ENCODE measurements at places on chromosomes 6 and 20. TPM values are rescaled to one million over a fixed set of nuclear protein-coding genes. Genes with fewer than 3 reads are reported as not detected.

Gene DUSP15
- total RNA-seq = 26.9 TPM

Gene RRAGD
- total RNA-seq = 5.6 TPM

Gene PRDM13
- total RNA-seq = 0.07 TPM

Gene PNLDC1
- total RNA-seq = 0.24 TPM

Gene C6orf141
- total RNA-seq = not detected

Gene ATAT1
- total RNA-seq = 10.3 TPM

Gene HLA-A
- 1,592 TPM for total RNA-seq

Gene GPLD1
- 7.3 TPM for total RNA-seq

Gene ADGRF1
- not detected for total RNA-seq

Gene HCRTR2
- total RNA-seq = not detected

Gene TGM2
- 20.8 TPM for total RNA-seq

Gene TUBB2A
- 3.3 TPM for total RNA-seq

Gene BMP7
- not detected for total RNA-seq

Gene HTR1E
- not detected for total RNA-seq

GRCh38 chr20:39004508-39004907 lies 42.4 kb downstream of the DHX35 start:
- no peak for DNase-seq
- peaks cover 79% of the 10 kb centered on the region for H3K36me3 ChIP-seq
- H3K4me1 ChIP-seq = no peaks in the 10 kb centered on the region
- H3K27me3 ChIP-seq = no peaks in the 10 kb centered on the region
- H3K4me3 ChIP-seq = no peak overlapping the region

DNA sequence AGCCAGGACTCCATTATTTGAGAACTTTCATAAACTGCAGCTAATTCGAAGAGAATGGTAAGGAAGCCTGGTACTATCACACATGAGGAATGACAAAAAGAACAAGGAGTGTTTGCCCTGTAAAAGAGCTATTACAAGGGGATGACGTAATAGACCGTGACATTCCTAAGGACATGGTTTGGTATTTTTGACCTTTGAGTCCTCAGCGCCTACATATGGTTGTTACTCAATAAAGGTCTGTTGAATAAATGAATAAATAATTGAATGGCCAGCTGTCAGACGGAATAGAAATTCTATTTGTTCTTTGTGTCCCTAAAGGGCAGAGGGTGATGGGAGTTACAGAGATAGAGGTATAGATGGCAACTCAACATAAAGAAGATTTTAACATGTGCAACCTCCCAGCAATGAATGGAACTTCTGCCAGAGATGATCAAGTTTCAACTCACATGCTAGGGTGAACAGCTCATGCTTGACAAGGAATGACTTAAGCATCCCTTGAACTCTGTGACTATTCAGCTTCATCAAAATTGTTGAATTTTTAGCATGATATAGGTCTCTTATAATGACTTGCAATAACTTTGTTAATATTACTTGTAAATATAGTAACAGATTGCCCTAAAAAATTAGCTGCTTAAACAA lies 115.4 kb downstream of the TENT5A start:
- H3K27me3 ChIP-seq = no peaks in the 10 kb centered on the region
- no peak overlapping the region for H3K27ac ChIP-seq
- DNase-seq = no peak
- H3K4me1 ChIP-seq = no peaks in the 10 kb centered on the region
- no peak overlapping the region for H3K4me3 ChIP-seq
- H3K36me3 ChIP-seq = no peaks in the 10 kb centered on the region

DNA sequence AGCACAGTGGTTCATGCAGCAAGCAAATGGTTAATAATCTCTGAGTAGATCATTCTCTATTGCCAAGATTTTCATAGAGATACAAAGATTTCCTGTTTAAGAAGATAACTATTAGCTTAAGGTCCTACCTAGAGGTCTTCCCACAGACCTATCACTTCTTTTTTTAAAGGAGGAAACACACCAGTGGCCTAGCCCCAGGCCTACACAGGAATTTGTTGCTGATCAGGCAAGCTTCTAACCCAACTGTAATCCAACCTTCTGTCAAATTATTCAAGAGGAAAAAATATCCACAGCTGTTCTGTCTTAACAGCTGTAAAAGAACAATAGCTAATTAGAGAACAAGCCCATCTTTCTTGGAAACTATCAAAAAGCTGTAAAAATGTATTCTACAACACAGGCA lies 332.8 kb downstream of the BTBD9 start:
- peaks cover 26% of the 10 kb centered on the region for H3K4me1 ChIP-seq
- no peak overlapping the region for H3K27ac ChIP-seq
- H3K36me3 ChIP-seq = no peaks in the 10 kb centered on the region
- no peaks in the 10 kb centered on the region for H3K27me3 ChIP-seq
- H3K4me3 ChIP-seq = no peak overlapping the region

GRCh38 chr20:4665591-4665990 lies 56.1 kb upstream of the PRND start:
- no peak for DNase-seq
- H3K4me3 ChIP-seq = no peak overlapping the region
- H3K27me3 ChIP-seq = no peaks in the 10 kb centered on the region
- no peaks in the 10 kb centered on the region for H3K36me3 ChIP-seq

DNA sequence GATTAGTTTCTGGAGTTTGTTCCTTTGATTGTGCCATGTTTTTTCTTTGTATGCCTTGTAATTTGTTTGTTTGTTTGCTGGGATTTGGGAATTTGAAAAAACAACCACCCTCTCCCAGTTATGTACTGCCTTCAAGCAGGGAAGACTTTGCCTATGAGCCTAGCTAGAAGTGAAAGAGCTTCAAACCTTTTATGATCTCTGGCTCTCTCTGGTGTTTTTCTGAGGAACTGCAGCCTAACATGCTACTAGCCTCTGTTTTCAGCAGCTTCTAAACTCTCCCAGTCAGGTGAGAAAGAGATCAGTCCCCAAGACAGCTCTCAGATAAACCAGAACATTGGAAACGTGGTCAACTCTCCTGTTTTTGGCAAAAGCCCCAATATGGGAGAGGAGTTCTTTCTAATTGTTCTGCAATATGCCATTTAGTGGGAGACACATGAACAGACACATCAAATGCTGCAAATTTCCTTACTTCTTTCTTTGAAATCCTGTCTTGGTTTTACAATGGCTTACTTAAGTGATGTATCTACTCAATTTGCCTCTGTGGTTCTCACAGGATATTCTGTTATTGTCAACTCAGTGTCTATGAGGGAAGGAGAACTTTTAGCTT lies 58.9 kb upstream of the SERINC1 start:
- H3K36me3 ChIP-seq = no peaks in the 10 kb centered on the region
- H3K27me3 ChIP-seq = peaks cover 16% of the 10 kb centered on the region
- no peak overlapping the region for H3K4me3 ChIP-seq
- no peak for DNase-seq

GRCh38 chr6:141117874-141118273 lies 1014.9 kb upstream of the GJE1 start:
- no peak for DNase-seq
- no peaks in the 10 kb centered on the region for H3K36me3 ChIP-seq
- no peaks in the 10 kb centered on the region for H3K27me3 ChIP-seq

DNA sequence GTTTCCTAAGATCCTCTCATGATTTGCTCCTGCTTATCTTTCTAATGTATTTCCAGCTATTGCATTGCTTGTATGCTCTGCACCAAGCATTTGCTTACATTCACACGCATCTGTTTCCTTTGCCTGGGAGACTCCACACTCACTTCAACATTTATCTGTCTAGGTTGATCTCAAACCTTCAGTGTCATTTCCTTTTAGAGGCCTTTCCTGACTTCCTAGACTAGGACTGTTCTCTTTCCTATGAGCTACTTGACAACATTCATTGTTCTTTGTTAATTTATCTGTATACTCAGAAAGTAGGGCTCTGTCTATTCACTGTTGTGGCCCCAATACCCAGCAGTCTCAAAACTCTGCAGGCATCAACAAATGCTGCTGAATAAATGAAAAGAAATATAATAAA lies 84.4 kb downstream of the WASF1 start:
- no peaks in the 10 kb centered on the region for H3K36me3 ChIP-seq
- H3K27ac ChIP-seq = no peak overlapping the region
- H3K4me3 ChIP-seq = no peak overlapping the region
- H3K27me3 ChIP-seq = no peaks in the 10 kb centered on the region

DNA sequence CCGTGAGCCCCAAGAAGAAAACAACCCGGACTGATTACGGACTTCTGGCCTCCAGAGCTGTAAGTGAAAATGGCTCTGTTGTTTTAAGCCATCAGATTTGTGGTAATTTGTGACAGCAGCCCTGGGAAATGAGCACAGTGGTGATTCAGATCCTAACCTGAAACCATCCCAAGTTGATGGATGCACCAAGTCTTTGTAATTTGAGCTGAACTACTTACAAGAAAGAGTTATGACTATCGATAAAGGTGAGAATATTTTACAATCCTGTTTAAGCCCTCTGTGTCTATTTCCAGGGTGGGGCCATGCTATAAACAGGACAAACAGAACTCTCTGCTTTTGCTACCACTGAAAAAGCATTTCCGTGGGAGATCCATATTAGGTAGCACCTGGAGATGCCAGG lies 19.1 kb upstream of the RIN2 start:
- no peaks in the 10 kb centered on the region for H3K36me3 ChIP-seq
- no peak overlapping the region for H3K27ac ChIP-seq
- peaks cover 12% of the 10 kb centered on the region for H3K4me1 ChIP-seq
- peaks cover 24% of the 10 kb centered on the region for H3K27me3 ChIP-seq
- no peak for DNase-seq
- no peak overlapping the region for H3K4me3 ChIP-seq

- H3K4me3 ChIP-seq = no peak overlapping the region
- H3K27me3 ChIP-seq = no peaks in the 10 kb centered on the region
- DNase-seq = no peak
- H3K27ac ChIP-seq = no peak overlapping the region
- H3K36me3 ChIP-seq = peaks cover 86% of the 10 kb centered on the region
Observed at GRCh38 chr20:24971376-24972101, 21.0 kb downstream of the APMAP start.

DNA sequence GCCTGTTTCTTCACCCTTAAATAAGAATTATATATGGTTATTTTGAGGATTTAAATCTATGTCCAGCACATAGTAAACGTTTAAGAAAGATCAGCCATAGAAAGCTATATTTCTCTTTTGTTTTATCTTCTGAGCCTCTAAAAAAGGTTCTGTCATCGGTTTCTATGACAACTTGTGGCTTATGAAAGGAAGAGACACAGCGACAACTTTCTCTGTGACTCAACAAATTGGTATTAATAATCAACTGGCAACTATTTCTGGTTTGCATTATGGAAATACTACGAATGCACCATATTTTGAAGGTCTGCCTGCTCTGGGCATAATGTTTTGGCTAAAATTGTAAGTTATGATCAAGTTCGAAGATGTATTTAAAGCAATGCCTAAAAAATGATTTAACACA lies 751.0 kb downstream of the CD109 start:
- H3K27me3 ChIP-seq = no peaks in the 10 kb centered on the region
- DNase-seq = no peak
- no peak overlapping the region for H3K27ac ChIP-seq
- no peaks in the 10 kb centered on the region for H3K4me1 ChIP-seq

- no peaks in the 10 kb centered on the region for H3K36me3 ChIP-seq
- DNase-seq = no peak
- H3K4me3 ChIP-seq = no peak overlapping the region
- H3K4me1 ChIP-seq = peaks cover 2% of the 10 kb centered on the region
- H3K27ac ChIP-seq = no peak overlapping the region
- no peaks in the 10 kb centered on the region for H3K27me3 ChIP-seq
Observed at GRCh38 chr6:106757267-106757666, 127.9 kb downstream of the QRSL1 start.

DNA sequence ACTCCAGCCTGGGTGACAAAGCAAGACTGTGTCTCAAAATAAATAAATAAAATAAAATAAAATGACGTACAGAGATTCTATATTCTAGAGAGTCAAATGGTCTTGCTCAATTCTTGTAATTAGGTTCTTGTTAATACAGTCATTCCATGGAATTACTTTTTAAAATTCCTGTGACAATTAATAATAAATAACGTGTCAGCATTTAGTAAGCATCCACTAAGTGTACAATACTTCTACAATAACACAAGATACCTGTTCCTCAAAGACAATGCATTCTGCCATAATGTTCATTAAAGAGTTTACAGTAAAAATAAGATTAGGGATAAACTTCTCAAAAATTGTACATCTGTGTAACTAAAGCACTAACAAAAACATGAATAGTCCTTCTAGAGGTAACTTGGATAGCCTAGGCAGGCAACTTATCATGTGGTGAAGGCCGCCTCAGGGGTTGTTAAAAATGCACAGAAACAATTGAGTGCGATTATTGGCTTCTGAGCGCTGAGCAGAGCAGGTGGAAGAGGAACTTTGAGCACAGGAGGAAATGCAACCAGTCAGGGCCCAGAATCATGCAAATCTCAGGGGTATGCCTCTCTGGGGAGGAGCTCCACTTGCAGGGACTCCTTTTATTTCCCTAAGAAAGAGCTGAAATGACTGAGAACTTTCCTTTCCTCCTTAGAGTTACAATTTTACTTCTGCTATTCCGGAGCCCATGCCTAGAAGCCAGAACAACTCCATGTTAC lies 37.1 kb downstream of the QRSL1 start:
- H3K4me3 ChIP-seq = peak overlapping the region; percentile 66
- H3K4me1 ChIP-seq = peaks cover 66% of the 10 kb centered on the region
- H3K27ac ChIP-seq = peak overlapping the region; percentile 87

DNA sequence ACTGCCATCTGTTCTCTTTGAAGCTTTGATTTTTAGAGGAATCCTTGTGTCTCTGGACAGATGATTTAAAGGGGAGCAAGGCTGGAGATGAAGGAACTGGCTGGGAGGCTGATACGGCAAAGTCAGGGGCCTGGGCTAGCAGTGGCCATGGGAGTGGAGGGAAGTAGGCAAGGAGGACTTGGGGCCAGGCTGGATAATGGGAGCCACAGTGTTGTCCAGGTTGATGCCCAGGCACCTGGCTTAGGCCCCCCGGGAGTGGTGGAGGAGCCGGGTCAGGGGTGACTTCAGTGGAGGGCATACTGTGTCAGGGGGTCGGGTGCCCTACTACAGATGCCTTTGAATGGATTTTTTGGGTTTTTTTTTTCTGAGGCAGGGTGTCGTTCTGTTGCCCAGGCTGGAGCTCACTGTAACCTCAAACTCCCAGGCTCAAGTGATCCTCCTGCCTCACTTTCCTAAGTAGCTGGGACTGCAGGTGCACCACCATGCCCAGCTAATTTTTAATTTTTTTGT lies 45.0 kb downstream of the EFCAB8 start:
- no peaks in the 10 kb centered on the region for H3K27me3 ChIP-seq
- no peaks in the 10 kb centered on the region for H3K4me1 ChIP-seq
- H3K27ac ChIP-seq = no peak overlapping the region
- DNase-seq = no peak

- no peaks in the 10 kb centered on the region for H3K4me1 ChIP-seq
- no peak overlapping the region for H3K27ac ChIP-seq
- no peaks in the 10 kb centered on the region for H3K27me3 ChIP-seq
Observed at GRCh38 chr20:4008026-4008413, 7.3 kb downstream of the RNF24 start.

GRCh38 chr6:104409913-104410312 lies 449.8 kb downstream of the HACE1 start:
- no peaks in the 10 kb centered on the region for H3K27me3 ChIP-seq
- H3K4me1 ChIP-seq = no peaks in the 10 kb centered on the region
- H3K27ac ChIP-seq = no peak overlapping the region
- H3K4me3 ChIP-seq = no peak overlapping the region

DNA sequence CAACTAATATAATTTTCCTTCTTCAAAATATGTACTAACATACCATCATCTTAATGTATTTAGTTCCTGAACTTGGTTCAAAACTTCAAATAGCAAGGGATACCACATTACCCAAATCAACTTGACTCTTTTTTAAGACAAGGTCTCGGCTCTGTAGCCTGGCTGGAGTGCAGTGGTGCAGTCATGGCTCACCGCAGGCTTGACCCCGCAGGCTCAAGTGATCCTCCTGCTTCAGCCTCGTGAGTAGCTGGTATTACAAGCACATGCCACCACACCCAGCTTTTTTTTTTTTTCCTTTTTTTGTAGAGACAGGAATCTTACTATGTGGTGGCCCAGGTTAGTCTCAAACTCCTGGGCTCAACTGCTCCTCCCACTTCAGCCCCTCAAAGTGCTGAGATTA lies 55.9 kb upstream of the LYRM2 start:
- H3K4me1 ChIP-seq = peaks cover 12% of the 10 kb centered on the region
- H3K36me3 ChIP-seq = peaks cover 89% of the 10 kb centered on the region
- no peaks in the 10 kb centered on the region for H3K27me3 ChIP-seq
- no peak overlapping the region for H3K4me3 ChIP-seq
- DNase-seq = no peak

Data from activated B cell treated with CpG ODN at 0.5 μM for 24 hours (primary cell).